ENCODE measurements at places on chromosomes 13 and 19.
A peak's percentile ranks its signal among the peaks of the same experiment; 100 is the strongest.

DNA sequence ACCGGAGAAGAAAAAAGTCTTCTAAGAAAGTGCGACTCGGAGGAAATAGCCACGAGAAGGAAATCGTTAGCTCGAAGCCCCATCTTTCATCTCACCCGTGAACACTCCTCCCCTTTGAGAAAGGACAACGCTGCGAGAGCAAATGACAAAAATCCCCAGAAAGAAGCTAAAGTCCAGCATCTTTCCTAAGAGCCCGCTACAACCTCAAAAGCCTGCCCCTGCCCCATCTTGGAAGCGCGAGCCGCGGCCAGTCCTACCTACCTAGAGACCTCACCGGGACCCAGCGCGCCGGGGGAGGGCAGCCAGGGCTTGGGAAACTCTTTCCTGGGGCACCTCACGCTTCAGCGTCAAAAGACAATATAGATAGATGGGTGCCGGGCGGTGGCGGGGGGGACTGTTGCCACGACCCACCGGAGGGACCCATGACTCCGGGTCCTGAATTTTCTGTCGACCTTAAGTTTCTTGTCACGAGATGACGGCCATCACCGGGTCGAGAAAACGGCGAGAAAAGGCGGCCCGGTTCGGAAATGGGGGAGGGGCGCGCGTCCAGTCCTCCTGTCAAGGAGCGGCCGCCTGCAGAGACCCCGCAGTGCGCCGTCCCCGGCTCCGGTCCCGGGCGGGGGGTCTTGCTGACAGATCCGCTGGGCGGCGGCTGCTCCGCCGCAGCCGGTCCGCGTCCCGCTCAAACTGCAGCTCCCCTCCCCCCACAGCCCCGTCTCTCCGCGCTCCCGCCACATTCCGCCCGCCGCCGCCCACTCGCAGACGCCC, 65.9 kb downstream of the KCNRG start:
- DNase-seq: peak; percentile 16

GRCh38 chr19:39778763-39779162, at the start of gene LEUTX:
TSS of gene LEUTX (plus strand) at chr19:39778854. CDS start at chr19:39778921, 67 bp downstream.
- no peak for DNase-seq

GRCh38 chr13:36418022-36418805, 14.1 kb upstream of the CCNA1 start:
- no peak for DNase-seq

DNA sequence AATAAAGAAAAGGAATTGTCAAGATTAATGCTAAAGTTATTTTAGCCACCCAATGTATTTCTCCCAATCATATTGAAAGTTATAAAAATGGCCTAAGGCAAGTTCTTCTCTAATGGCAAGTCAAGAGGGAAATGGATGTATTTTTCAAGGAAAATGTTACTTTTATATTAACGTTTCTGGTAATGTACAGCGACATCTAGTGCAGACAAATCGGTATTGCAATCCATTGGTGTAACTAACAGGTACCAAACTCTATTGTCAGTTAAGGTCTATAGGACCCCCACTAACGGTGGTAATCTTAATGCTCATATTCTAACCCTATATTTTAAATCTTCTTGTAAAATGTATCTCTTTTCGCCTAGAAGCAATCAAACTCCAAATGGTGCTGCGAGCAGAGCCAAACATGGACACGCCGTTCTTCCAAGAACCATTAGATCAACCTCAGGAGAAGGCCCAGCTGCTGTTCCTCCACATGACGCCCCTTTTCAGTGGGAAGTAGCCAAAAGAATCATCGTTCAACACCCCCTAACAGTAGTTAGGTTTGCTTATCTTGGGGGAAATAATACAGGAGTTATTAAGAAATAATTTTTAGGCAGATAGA, 98.5 kb upstream of the PABPC3 start:
- DNase-seq: no peak

DNA sequence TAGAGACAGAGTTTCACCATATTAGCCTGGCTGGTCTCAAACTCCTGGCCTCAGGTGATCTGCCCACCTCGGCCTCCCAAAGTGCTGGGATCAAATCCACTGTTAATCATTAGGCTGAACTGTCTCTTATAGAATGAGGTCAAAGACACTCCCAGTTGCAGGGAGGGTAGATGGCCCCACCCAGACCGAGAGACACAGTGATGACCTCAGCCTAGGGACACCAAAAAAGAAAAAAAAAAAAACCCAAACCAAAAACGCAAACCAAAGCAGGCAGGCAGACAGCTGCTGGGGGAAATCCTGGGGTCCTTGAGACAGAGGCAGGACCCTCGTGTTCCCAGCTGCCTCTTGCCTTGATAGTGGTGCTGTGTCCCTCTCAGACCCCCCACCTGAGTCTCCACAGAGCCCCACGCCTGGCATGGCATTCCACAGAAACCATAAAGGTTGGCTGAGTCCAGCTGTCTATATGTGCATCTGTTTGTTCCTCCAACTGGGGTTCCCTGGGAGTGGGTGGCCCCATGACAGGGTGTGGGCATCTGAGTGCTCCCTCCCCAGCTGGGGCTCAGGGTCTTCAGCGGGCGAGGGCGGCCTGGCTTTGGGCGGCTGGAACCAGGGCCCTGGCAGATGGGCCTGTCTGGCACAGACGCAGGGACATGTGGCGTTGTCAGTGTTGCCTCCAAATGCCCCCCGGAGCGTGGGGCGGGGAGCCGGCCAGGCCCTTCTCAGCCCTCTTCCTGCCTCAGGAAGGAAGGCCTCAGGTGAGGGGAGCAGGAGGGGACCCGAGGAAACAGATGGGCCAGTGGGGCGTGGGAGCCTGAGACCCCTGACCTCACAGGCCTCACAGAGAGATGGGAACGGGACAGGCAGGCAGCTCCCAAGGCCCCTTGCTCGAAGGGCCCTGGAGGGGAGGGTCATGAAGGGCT, 5.2 kb downstream of the DAND5 start:
- no peak for DNase-seq

- DNase-seq: no peak
Observed at GRCh38 chr19:35767288-35768081, 7.9 kb upstream of the ARHGAP33 start.

GRCh38 chr19:19540064-19540714, 2.1 kb downstream of the CILP2 start:
- peak; percentile 42 for DNase-seq

- no peak for DNase-seq
Observed at GRCh38 chr19:39060171-39060570, 24.0 kb upstream of the ACP7 start.

GRCh38 chr13:40968416-40969000, 50.6 kb downstream of the ELF1 start:
- DNase-seq: no peak

DNA sequence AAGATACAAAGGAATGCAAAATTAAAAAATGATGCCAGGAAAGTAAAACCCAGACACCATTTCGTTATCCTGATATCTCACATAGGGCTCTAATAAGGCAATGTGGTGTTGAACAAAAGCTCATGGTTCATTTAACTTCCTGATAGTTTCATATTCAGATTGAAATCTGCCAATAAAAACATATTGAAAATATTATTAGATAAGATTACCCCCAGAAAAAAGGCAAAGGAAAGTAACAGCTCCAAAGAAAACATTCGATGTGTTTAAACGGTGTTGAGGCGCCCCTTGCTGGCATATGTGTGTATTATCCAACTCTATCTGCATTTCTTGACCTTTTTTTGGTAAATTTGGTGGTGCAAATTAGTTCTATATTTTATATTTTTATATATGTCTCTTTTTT, 75.9 kb downstream of the ESD start:
- no peak for DNase-seq

DNA sequence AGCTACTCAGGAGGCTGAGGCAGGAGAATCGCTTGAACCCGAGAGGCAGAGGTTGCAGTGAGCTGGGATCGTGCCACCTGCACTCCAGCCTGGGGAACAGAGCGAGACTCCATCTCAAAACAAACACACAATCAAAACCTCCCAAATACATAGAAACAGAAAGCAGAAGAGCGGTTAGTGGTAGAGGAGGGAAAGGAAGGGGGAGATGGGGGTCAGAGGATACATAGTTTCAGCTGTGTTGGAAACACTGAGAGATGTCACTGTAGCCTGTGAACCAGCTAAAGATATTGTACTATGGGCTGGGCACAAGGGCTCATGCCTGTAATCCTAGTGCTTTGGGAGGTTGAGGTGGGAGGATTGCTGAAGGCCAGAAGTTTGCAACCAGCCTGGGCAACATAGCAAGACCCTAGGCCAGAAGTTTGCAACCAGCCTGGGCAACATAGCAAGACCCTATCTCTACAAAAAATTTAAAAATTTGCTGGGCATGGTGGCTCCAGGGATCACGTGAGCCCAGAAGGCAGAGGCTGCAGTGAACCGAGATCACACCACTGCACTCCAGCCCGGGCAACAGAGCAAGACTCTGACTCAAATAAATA, 49.9 kb downstream of the GNG7 start:
- DNase-seq: no peak

- DNase-seq: no peak
Observed at GRCh38 chr19:18501832-18502231, 20.0 kb downstream of the ELL start.

DNA sequence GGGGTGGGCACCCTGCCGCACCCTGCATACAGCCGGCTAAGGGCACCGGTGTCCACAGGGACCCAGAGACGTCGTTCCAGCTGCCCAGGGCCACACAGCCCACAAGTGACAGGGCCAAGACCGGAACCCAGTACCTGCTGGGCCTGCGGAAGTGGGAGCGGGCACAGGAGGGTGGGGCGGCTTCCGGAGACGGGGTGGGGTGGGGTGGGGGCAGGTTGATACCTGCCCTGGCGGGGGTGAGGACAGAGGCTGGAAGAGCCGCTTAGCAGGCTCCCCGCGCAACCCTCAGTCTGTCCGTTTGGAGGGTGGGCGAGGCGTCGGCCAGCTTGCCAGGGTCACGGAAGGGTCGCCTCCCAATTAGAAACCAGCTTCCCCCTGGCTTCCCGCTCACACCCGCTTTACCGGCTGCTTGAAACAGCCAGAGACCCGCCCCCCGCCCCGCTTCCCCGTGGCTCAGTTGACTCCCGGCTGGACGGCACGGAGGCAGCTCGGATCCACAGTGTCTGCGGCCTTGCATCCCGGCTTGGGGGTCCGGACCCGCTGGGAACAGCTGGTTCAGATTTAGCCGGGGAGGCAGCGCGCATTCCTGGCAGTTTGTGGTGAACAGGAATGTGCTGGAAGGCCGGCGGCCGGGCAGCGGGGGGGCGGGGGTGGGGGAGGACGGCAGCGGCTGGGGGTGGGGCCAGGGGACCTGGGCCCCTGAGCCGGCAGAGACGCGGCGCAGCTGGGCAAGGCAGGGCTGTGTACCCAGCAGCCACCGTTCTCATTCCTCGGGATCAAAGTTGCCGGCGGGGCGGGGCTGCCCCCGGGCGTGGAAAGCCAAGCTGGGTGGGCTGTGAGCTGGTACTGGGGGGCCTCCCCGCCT, 1.9 kb downstream of the CNN2 start:
- DNase-seq: no peak

DNA sequence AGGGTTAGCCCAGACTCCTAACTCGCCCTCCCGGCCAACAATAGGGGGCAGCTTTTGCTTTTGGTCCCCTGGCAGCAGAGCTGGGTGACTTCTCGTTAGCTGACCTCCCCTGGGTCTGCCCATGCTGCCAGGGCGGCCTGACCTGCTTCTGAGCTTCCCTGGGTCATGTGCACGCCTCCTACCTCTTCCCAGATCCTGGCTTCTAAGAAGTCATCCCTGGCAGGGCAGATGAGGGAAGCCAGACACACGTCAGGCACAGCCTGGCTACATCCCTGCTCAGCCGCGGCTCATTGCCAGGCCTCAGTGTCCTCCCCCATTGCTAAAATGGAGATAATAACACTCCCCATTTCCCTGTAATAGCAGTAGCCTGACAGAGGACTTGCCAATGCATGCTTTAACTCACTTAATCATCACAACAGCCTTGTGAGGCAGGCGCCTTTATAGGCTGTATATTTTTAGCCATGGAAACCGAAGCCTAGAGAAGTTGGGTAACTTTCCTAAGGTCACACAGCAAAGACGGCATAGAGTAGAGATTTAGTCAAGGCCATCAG, 2.1 kb downstream of the KCNK6 start:
- DNase-seq: no peak

- DNase-seq: peak; percentile 32
Observed at GRCh38 chr13:20160306-20161274, at the start of gene GJA3. TSS of gene GJA3 (minus strand) at chr13:20161052. CDS start at chr13:20143288, 17,764 bp downstream.

DNA sequence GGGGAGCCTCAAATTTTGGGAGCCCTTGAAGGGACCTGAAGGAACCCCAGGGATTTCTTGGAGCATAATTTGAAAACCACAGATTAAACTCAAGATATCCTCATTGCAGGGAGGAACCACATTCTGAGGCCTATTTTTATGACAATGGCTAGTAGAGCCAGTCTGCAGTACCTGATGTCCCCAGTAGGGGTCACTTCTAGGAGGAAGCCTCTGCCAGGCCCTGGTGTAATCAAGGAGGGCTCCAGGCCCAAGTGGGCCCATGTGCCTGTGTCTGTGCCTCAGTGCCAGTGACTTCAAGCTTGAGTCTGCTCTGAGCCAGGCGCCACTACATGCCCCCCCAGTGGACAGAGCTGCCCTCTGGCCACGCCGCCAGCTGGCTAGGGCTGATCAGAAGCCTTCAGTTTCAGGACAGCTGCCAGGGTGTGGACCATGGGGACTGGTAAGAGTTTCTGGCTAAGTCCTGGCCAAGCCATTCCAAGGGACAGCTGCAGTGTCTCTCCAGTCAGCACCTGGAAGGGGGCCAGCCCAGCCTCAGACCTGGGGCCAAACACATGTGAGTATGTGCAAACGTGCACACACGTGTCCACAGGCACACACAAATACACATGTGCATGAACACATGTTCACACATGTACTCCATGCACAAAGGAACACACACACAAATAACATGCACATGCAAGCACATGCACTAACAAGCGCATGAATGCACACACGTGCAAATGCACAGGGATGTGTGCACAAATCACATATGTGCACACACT, 20.5 kb upstream of the SLC7A10 start:
- DNase-seq: no peak

GRCh38 chr19:29323440-29324290, 110.7 kb upstream of the UQCRFS1 start:
- no peak for DNase-seq

- no peak for DNase-seq
Observed at GRCh38 chr13:24233351-24233901, 72.9 kb downstream of the SPATA13 start.

- DNase-seq: no peak
Observed at GRCh38 chr13:45242070-45242469, 41.2 kb upstream of the KCTD4 start.

DNA sequence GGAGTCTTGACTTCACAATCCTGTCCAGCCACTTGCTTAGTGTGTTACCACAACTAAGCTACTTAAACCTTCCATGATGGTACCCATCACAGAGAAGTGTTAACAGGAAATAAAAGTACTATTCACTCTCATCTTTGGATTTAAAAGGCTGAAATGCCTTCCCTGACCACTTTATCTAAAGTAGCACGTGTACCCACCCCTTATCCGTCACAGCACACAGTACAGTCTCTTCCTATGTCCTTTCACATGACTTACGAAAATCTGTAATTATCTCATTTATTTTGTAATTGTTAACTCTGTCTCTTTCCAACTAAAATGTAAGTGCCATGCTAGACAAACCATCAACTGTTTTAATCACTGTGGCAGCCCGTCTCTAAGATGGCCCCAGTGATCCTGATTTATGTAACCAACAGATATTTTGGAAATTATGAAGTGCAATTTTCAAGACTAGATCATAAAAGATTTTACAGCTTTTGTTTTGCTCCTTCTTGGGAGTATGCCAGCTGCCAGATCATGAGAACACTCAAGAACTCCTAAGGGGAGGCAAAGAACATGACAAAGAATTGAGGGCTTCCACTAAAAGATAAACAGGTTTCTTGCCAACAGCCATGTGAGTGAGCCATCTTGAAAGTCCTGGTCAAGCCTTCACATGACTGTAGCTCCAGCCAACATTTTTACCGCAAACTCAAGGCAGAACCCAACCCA, 44.9 kb downstream of the DIAPH3 start:
- DNase-seq: no peak

- DNase-seq: no peak
Observed at GRCh38 chr19:37593996-37594303, 642 bp downstream of the ZNF571 start.
